ENCODE measurements at places on chromosomes 3 and 15. TPM values are rescaled to one million over a fixed set of nuclear protein-coding genes. Genes with fewer than 3 reads are reported as not detected.

RTP4 gene
- 2.0 TPM for total RNA-seq

CELF6 gene
- total RNA-seq = under 0.01 TPM

TICRR gene
- total RNA-seq = 0.28 TPM

SCAPER gene
- total RNA-seq = 6.1 TPM

PPP2R3A gene
- total RNA-seq = 7.0 TPM

AADACL2 gene
- total RNA-seq = not detected

NDN gene
- total RNA-seq = 41.5 TPM

MYEF2 gene
- total RNA-seq = 0.71 TPM

CERS3 gene
- 0.14 TPM for total RNA-seq

CHRNA7 gene
- total RNA-seq = 0.28 TPM

GOLGA8F gene
- total RNA-seq = under 0.01 TPM

DZIP3 gene
- 14.2 TPM for total RNA-seq

RAB27A gene
- 9.0 TPM for total RNA-seq

SLC27A2 gene
- total RNA-seq = 0.92 TPM

SLC28A1 gene
- total RNA-seq = not detected

WDR93 gene
- under 0.01 TPM for total RNA-seq

TM6SF1 gene
- total RNA-seq = 0.55 TPM

STAB1 gene
- 0.57 TPM for total RNA-seq

KBTBD13 gene
- not detected for total RNA-seq

KBTBD12 gene
- not detected for total RNA-seq

STRIT1 gene
- total RNA-seq = not detected
